ENCODE measurements at places on chromosomes 6 and 20.

GRCh38 chr6:25511376-25511775 is 140.6 kb upstream of the SCGN start:
- DNase-seq = no peak

- no peak for DNase-seq
Measured at GRCh38 chr20:45085289-45085688, 15.6 kb downstream of the KCNS1 start.

- DNase-seq = no peak
Measured at GRCh38 chr20:63326314-63327230, 33.6 kb downstream of the COL20A1 start.

DNA sequence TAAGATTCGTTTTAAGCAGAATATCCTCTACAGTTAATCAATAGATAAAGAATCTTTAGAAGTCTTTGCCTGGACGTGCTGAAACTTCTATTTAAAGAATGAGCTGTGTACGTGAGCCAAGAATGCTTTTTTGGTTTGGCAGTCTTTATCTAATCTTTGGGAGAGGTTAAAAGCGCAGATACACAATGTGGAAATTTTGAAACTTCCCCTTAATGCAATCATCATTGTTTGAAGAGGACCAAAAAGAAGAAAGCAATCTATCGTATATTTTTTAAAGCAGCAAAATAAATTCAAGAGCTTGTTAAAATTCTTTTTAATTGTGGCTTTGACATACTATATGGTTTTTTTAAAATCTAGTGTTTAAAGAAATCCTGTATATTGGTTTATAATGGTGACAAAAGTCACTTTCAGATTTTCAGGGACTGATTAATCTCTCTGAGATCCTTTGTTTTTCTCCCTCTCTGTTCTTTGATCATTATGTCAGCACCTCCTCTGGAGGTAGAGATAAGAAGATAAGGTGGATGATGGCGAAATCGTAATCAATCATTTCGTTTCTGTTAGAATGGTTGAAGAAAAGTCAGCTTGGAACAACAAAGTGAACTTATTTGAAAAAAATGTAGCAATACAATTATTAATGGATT is 92.1 kb upstream of the FAM184A start:
- no peak for DNase-seq

- DNase-seq = no peak
Measured at GRCh38 chr6:1895721-1896120, 286.0 kb downstream of the FOXC1 start.

GRCh38 chr20:36275011-36275410 is 31.1 kb upstream of the DLGAP4 start:
- DNase-seq = no peak

DNA sequence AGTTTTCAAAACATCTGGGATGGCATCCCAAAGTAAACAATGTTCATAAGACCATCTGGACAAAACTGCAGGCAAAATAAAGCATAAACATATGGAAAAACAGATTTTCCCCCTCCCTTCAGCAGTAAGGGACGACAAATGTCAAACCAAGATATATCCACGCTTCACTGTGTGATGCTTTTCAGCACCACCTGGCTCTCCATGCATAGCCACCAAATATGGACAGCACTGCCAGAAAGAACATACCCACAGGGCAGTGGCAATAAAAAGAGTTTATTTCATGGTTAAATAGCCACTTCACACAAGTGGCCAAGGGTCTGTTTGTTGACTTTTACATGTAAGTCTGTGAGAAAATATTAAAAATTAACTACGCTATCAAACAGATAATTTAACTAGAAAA is 23.1 kb downstream of the USP45 start:
- no peak for DNase-seq

DNA sequence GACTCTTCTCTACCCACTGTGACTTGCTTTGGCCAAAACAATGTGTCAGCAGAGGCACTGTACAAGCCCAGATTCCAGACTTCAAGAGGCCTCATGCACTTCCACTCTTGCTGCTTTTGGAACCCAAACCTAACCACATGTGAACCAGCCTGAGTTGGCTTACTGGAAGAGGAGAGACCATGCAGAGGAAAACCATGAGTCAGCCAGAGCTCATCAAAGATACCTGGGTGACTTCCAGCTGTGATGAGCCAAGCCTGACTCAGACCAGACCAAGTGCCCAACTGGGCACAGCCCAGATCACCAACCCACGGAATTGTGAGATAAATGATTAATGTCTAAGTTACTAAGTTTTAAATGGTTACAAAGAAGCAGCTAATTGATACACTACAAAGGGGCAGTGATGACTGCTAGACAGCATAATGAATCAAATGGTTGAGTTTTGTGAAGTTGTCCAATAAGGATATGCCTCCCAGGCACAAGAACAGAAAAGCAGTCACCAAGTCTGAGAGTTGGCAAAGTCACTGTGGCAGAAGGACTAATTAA is 16.2 kb upstream of the BEND6 start:
- DNase-seq = no peak

DNA sequence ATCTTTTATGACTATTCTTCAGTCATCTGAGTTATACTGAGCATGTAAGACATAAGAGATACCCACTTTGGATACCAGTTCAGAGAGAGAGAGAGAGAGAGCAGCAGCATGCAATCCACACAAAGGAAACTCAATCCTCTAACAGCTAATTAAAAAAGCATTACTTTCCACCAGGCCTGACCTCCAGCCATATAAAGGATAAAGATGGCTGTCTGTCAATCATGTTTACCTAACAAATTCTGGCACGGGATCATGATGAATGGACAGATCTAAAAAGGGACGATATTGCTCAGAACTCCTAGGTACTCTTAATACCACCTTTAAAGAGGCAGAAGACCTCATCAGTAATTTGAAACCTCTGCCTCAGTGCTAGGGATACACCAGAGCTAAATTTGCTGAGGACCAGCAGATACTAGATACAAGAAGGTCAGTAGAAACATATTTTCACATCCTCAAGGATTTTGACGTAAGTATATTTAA is 159.2 kb downstream of the RPS12 start:
- no peak for DNase-seq
